Activated CD8-positive, alpha-beta memory T cell treated with anti-CD3 and anti-CD28 coated beads, Interleukin-2, amount 10 ng/mL, durations not matched to agents 7 days and 5 days (primary cell): ENCODE measurements at places on chromosomes 2 and 18.
A peak's percentile ranks its signal among the peaks of the same experiment; 100 is the strongest.

DNA sequence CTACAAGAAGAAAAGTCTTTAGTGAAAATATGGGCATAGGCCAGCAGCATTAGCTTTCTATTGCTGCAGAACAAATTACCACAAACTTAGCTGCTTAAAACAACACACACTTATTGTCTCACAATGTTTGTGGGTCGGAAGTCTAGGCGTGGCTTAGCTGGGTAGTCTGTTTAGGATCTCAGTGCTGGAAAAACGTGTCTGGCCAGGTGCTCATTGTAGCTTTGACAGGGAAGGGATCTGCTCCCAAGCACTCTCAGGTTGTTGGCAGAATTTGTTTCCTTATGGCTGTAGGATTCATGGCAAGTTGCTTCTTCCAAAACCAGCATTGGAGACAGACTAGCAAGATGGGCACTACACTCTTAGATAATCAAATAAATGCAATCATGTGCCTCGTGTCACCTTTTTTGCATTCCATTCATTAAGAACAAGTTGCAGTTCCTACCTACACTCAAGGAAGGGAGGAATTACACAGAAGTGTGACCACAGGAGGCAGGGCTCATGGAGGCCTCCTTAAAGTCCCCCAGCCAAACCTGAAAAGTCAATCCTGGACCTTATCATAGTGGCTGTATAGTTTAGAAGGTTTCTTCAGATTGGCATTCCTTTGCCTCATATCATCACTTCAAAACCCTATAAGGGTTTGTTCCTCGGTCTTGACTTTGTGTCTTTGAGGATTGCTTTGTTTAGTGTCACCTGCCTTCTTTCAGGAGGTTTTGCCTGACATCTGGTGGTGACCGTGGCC, 17.3 kb downstream of the MRPL30 start:
- DNase-seq: no peak

DNA sequence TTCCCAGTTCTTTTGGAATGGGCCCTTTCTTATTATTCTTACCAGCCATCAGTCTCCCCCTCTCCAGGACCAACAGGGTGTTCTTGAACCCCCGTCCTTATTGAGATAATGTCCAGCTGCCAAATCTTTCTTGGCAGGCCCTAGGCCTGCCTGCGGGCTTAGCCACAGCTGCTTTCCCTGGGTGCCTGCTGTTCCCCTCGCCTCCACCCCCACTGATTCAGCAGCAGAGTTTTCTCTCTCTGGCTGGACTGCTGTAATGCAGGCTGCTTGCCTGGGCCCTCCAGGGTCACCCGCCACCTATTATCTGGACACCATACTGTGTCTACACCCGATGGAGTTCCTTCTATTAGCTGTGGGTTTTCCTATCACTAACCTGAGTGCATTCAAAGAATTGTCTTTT, 395.4 kb upstream of the ATP5MC3 start:
- DNase-seq: no peak

GRCh38 chr2:32558492-32558891, 69.4 kb upstream of the TTC27 start:
- no peak for DNase-seq

GRCh38 chr2:85911814-85912692, 23.3 kb upstream of the ST3GAL5 start:
- no peak for DNase-seq

DNA sequence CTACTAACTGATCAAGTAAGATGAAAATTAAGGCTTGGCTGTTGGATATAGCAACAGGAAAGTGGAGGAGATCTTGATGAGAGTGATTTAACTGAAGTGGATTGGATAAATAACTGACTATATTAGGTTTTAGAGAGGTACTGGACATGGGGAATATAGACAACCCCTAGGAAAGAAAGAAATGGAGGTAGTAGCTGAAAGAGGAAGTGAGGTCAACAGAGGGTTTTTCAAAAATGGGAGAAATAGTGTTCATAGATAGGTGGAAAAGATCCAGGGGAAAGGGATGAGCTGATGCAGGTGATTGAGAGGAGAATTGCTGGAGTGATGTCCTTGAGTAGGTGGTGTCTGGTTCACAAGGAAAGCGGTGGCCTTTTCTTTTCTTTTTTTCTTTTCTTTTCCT, 69.9 kb upstream of the PSME4 start:
- DNase-seq: no peak

DNA sequence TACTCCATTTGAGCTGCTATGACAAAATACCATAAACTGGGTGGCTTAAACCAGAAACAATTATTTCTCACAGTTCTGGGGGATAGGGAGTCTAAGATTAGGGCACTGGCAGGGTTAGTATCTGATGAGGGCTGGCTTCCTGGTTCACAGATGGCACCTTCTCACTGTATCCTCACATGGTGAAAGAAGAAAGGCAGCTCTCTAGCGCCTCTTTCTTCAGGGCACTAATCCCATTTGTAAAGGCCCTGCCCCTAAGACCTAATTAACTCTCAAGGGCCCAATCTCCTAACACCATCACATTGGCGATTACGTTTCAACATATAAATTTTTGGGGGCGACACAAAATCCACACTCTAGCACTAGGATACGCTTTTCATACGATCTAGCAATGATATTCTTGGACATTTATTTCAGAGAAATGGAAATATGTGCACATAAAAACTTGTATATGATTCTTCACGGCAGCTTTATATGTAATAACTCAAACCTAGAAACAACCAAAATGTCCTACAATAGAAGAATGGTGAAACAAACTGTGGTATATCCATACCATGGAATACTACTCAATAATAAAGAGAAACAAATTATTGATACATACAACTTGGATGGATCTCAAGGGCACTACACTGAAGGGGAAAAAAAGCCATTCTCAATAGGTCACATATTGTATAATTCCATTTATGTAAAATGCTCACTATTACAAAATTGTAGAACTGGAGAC, 111.0 kb downstream of the BCL2L11 start:
- peak; percentile 7 for DNase-seq

GRCh38 chr18:44685296-44685695, 4.6 kb downstream of the SETBP1 start:
- DNase-seq: no peak

GRCh38 chr18:40832362-40832761, 1122.7 kb upstream of the PIK3C3 start:
- no peak for DNase-seq

DNA sequence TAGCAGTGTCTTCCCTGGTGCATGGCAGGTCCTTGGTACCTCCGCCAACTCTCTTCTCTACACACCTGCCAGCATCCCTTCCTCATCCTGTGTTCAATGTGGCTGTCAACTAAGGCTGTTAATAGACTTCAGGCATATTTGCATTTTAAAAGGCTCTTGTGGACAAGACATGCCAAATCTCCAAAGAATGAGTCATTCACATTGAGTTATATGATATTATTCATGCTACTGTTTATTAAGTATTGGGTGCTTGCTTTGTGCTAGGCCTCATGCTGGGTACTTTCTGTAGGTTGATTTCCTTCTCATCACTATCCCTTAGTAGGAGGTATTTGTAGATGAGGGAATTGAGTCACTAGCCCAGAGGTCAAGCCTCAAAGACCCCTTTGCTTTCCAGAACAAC, 5.2 kb downstream of the MYO1B start:
- no peak for DNase-seq

- DNase-seq: no peak
These were observed 964.9 kb upstream of the ACVR2A start for GRCh38 chr2:146879882-146880281.

GRCh38 chr18:10124071-10124470, 210.3 kb downstream of the VAPA start:
- DNase-seq: no peak

- DNase-seq: no peak
These were observed 83.9 kb downstream of the PLCL1 start for GRCh38 chr2:197888321-197888720.

DNA sequence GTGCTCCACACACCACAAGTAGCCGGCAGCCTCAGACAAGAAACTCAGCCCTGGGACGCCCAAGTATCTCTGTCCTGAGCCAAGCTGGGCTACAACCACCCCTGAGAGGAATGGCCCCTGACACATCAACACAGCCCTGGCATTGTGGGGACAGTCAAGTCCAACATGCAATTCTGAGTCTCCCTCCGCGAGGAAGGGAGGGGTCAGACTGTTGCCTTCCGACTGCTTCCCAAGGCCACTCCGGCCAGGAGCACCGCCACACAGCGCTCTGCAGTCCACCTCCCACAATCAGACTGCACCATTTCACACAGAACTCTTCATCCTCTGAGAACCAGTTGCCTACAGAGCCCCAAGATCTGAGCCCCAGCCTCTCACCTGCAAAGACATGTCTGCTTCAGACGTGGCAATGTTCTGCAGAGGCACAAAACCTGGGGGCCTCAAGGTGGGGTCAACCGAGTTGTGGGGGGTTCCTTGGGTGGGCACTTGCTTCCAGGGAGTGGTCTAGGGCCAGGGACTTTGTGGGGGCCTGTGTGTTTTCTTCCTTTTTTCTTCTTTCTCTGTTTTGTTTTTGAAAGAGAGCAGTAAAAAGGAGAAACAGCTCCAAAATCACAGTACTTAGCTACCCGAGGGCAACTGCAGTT, 76.7 kb upstream of the SALL3 start:
- DNase-seq: peak; percentile 14

DNA sequence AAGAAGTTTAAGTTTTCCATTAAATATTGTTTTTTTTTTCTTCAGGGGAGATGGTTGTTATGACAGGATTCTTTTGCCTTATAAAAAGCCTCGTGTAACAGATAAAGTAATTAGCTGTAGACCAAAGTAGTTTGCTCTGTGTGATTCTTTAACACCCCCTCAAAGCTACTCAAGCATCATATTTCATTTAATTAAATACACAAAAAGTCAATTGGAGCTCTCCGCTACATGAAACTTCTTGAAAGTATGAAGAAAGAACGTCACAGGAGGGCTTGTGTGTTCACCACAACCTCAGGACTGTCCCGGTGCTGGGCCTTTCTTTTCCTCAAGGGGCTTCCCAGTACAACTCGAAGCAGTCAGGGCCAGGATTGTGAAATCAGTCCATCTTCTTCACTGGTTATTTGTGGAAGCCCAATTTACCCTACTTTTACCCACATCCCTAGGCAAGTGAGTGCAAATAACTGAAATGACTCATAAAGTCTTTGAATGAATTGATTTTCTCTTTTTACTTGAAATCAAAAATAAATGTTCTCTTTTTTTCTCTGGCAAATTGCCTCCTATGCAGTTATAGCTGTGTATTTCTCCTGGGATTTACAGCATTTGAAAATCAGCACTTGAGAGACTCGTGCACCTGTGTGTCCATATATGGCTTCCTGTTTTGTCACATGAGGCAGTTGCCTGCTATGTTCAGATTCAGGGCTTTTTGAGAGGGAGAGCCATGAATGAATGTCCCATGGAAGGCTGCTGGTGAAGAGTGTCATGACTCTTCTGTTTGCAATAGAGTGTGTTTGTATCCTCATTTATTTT, 48.6 kb downstream of the LINC00305 start:
- no peak for DNase-seq

DNA sequence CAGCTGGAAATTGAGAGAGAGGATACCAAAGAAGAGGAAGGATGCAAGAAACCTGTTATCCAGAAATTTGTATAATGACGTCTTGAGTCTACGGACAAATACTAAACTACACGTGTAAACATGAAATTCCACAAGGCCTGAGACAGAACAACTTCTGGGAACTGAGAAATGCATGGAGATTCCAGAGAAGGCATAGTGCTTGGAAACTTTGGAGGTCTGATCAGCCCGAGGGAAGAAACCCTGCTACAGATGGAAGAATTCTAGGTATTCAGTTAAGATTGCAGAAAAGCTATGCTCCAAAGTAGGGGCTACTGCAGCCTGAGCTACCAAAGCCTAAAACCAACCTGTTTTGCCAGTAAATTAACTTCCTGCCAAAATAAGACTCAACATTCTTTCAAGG, 120.4 kb downstream of the PDCL3 start:
- no peak for DNase-seq

DNA sequence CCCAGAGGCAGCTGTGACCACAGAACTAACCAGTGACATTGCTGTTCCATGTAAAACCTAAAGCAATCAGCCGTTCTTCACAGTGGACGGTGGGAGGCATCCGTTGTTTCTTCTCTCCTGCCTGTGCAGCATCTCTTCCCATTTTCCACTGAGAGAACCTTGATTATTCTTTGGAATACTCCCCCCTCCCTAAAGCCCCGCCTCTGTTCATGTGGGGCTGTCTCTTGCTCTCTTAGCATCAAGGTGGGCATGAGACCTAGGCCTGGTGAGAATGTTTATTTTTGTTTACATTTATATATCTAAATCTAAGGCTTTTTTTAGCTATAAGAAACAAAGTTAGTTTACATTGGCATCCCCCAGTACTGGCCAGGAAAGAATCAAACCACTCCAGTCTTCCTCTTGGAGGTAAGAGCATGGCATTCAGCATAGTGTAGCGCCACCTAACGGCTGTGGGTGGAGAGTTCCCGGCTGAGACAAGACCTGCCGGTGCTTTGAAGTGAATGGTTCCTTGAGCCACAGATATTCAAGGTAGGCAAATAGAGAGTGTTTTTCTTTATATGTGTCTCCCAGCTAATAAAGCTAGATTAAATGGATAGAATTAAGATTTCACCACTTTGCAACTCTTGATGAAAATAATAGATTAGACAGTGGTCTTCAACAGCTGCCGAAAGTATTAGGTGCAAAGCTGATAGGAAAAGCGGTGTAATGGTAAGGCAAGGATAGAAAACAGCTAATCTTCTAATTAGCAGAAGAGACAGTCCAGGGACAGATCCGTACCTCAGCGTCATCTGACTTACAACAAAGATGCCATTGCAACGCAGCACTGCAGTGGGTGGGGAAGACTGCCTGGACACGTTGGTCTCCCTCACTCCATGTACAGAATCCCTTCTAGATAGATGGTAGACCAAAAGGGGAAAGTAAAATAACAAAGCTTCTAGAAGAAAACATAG, 219.6 kb upstream of the RAB12 start:
- DNase-seq: no peak

- DNase-seq: no peak
These were observed 112.1 kb downstream of the GLI2 start for GRCh38 chr2:120847700-120848321.

GRCh38 chr18:47975701-47976100, 45.2 kb upstream of the SMAD2 start:
- DNase-seq: no peak

DNA sequence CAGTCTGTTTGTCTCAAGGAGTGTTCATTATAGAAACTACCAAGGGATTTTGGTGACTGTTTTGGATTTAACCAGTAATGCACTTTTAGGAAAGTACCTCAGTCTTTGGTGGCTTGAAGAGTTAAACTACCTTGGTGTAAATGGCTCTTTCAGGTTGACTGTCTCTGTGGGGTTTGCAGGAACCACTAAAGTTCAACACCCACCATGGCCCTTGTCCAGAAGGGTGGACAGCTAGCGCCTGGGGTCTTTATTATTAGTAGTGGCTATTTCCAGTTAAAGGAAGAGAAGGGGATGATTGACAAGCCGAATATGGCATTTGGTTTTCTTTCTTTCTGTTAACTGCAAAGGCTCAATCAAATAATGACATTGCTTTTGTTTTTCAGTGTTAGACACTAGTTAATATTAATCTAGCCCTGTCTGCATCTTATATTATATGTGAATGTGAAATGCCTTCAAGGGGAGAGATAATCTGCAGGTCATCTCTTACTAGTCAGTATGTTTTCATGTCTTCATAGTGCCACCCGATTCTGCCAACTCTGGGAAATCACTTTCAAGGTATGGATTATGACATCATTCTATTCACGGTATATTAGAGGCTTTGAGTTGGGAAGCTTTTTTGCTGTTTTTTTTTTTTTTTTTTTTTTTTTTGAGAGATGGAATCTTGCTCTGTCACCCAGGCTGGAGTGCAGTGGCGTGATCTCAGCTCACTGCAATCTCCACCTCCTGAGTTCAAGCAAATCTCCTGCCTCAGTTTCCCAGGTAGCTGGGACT, 56.4 kb downstream of the MAP4K4 start:
- DNase-seq: no peak
